ENCODE measurements at places on chromosomes 16 and 17.

- DNase-seq = peak; percentile 76
Measured at GRCh38 chr16:66521951-66522771, 27.8 kb downstream of the TK2 start.

DNA sequence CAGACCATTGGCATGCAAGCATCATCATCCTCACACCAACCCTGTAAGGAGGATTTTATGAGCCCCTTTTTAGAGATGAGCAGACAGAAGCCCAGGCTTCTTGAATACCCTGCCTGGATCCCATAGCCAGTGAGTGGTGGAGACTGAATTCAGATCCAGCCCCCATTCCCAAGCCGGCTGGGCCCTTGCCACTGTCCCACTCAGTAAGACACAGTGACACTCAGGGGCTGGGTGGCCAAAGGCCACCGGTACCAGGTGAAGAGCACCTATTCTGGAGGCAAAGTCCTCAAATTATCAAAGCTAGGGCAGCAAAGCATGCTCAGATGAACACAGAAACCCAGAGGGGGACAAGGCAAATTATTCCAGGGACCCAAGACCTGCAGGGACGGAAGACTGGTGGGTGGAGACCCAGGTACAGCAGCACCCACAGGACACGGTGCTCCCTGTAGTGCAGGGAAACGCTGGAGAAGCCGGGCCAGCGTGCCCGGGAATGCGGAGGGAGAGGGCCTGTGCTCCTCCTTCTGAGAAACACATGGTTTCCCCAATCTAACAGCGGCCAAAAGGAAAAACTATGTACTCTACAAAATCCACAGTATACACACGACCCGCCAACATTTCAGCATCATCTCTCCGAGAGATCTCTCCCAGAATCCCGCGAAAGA is 33.2 kb upstream of the CRHR1 start:
- DNase-seq = no peak

DNA sequence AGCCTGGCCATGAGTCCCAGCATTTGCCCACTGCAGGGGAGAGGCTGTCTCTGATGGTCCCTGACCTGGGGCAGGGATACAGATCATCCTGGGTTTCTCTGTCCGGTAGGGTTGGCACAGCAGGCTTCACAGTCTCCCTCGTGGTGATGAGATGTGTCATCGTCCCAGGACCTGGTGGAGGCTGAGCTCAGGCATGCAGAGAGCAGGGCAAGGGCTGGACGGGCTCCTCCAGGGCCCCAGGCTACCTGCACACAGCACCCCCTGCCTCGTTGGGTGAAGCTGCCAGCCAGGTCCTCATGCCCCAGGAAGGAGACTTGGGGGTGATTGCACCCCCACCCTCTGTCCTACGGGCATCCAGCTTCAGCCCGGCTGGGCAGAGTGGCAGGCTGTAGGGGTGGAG is 155.8 kb upstream of the GSE1 start:
- DNase-seq = no peak

- DNase-seq = no peak
Measured at GRCh38 chr17:21194226-21194625, 19.7 kb downstream of the TMEM11 start.

- DNase-seq = no peak
Measured at GRCh38 chr16:61313931-61314330, 722.3 kb downstream of the CDH8 start.

DNA sequence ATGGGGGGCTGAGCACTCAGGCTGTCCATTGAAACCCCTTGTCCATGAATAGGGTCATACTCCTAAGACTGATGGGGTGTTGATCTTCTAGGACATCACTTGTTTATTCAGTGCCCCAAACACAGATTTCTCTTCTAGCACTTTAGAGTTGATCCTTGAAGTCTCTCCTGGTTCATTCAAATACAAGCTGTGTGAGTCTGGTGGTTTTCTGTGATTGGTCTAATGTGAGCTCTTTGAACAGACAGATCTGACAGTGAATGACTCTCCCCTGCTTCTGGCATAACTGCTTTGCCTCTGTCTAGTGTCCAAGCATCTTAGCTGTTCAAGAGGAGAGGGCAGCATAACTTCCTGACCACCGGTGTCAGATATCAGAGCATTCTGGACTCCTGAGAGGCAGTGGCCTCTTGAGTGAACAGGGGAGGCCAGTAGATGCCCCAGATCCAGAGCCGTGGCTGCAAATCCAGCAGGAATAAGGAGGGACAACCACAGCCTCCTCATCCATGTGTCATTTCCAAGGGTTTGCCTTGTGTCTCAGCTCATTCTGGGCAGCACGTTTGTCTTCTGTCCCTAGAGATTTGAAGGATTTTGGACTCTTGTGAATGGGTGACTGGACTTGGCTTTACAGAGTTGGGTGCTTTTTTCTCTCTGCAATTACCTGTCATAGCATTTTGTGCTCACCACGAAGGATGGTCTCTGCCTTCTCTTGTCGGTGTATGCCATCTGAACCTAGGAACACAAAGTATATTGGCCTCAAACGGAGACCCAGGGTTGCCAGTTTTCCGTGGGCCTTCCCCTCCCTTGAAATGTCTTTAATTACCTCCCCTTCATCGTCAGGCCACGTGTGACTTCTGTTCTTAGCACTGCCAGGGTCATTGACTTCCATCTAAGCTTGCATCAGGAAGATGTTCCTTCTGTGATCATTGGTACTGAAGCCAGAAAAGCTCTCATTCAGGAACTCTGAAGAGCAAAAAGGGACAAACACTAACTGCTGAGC is 13.9 kb upstream of the CLEC18C start:
- no peak for DNase-seq

DNA sequence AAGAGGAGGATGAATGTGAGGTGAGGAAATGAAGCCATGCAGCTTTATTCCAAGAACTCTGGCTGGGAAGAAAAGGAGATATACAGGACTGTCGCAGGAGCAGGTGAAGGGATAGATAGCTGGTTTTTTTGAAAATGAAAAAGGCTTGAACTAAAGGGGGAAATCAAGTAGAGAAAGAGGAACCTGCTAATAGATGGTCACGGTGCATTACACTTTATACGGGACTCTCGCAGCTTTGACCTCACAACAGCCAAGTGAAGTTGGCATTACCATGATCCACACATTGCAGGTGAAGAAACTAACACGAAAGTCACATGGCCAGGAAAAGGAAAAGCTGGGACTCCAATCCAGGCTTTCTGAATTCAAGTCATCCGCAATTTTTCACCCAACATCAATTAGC is 86.9 kb downstream of the HS3ST2 start:
- DNase-seq = no peak

DNA sequence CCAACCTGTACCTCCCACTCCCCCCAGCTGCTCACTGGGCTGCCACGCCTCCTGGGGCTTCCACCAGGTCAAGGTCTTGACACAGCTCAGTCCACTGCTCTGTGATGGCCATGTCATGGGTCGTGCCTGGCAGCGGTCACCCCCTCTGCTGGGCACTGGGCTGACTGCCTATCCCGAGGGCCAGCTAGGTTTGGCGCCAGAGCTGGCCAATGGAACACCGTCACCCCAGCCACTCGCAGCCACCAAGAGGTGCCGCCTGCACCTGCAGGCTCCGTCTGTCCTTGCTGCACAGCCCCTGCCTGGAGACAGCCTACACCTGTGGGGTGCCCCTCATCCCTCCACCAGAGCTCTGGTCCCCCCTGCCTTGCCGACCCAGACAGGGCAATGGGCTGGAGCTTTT is 4.5 kb upstream of the RAB40C start:
- no peak for DNase-seq

- DNase-seq = no peak
Measured at GRCh38 chr16:89545831-89546574, 14.5 kb upstream of the RPL13 start.

DNA sequence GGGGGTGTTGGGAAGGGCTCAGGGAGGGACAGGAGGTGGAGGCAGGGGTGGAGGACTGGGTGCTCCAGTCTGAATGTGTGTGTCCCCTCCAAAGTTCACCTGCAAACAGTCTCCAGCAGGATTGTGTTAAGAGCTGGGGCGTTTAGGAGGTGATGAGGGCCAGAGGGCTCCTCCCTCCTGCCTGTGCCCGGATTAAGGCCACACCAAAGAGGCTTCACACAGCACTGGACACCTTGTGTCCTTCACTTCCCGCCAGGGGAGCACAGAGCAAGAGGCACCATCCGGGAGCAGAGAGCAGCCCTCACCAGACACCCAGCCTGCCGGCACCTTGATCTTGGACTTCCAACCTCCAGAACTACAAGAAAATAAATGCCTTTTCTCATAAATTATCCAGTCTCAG is 30.2 kb upstream of the ENPP7 start:
- DNase-seq = no peak

DNA sequence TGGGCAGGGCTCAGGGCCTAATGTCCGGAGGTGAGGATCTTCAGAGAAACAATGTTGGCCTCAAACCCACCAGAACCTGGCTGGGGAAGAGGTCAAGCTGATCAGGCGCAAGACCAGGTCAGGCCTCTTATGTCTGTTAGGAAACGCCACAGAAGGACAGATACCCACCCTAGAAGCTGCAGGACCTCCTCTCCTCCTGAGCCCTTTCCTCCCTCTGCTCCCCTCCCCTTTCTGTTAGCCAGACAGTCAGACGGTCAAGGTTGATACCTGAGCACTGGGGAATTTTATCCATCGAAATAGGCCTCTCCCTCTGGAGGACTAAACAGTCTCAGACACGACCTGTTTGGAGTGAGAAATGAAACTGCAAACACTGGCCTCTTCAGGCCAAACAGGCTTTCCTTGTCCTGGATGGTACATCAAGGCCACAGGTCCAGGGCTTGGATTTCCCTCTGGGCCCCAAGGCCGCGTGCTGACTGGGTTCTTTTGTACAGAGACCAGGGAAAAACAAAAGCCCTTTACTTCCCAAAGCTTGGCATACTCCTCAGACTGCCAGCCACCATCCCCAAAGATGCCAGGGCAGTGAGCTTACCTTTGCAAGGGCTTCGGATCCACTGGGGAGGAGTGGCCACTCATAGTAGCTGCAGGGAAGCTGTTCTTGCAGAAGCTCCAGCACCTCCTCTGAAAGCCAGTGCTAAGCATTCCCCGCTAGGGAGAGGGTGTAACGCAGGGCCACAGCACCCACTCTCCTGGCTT is 135.8 kb downstream of the CCDC182 start:
- no peak for DNase-seq

- no peak for DNase-seq
Measured at GRCh38 chr17:31824766-31825360, 34.2 kb downstream of the COPRS start.

DNA sequence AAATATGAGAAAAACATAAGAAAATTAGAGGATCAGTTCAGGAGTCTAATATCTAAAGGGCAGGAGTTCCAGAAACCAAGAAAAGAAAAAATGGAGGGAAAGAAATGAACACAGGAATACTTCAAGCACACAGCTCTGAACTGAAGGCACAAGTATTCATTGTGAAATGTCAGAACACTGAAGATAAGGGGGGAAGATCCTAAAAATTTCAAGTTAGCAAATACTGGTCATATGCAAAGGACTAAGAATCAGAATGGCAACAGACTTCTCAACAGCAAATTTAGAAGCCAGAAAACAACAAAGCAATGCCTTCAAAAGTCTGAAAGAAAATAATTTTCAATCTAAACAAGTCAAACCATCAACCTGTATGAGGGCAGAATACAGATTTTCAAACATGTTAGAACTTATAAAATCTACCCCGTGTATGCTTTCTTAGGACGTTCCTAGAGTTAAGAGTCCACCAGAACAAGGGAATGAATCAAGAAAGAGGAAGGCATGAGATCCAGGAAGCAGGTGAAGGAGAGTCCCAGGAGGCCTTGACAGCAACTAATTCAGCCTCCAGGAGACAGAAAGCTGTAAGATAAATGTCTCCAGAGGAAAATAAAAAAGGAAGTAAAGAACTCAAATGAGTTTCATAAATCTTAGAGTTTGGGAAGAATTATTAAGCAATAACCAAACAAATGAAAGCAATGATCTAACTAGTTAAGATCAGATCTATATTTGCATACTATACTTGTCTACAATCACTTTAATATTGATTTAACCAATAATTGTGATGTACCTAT is 2.8 kb downstream of the BRD7 start:
- DNase-seq = no peak

DNA sequence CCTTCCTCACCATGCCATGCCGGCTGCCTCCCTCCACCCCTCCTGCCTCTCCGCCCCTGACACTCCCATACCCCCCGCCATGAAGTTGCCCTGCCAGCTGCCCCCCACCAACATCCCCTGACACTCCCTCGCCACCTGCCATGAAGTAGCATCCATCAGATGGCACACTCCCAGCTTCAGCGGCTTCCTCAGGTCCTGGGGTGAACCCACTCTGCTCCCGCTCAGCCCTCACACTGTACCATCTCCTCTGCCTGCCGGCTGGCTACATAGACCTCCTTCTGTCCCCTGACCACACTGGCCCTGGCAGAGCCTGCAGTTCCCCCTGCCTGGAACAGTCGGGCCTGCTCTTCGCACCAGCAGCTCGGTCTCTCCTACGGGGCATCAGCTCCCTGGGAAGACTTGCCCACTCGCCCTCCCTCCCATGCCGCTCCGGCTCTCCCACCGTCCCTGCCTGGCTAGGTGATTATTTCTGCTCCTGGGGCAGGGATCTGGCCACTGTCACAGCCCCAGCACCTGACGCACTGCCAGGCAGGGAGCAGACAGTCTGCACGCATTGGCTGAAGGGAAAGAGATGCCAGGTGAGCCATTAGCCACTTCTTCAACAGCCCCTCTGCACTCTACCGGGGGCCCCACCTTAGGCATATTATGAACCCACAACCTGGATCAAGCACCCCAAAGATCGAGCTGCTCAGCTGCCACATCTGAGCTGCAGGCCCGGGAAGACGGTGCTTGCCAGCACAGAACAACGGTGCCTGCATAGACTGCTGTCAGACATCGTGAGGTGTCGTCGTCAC is 9.0 kb downstream of the CANT1 start:
- no peak for DNase-seq

Measured in stimulated activated CD8-positive, alpha-beta memory T cell treated with anti-CD3 and anti-CD28 coated beads, Interleukin-4, amount 100 ng/mL, for 1 hour (primary cell).